T-helper 2 cell (primary cell): ENCODE measurements at places on chromosomes 5 and 9.
A peak's percentile ranks its signal among the peaks of the same experiment; 100 is the strongest.

GRCh38 chr5:1020452-1020961 is 11.9 kb downstream of the NKD2 start:
- peak; percentile 5 for DNase-seq

DNA sequence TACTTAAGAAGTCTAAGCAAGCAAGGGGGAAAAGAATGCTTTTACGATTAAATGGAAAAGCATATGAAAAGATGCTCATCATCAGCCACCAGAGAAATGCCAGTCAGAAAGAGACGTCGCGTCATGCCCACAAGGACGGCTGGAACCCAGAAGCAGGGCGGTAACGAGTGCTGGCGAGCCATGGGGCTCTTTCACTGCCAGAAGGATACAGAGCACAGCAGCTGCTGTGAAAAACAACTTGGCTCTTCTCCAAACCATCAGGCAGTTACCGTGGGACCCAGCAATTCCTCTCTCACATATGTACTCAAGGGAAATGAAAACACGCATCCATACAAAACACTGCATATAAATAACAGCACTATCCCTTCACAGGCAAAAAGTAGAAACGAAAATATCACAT is 95.5 kb downstream of the CAMSAP1 start:
- DNase-seq: no peak

- DNase-seq: no peak
Measured at GRCh38 chr5:75052192-75053053, at the start of gene GCNT4. TSS of gene GCNT4 (minus strand) at chr5:75052558. CDS start at chr5:75030037, 22,521 bp downstream.

GRCh38 chr5:121867403-121867802 is 15.7 kb downstream of the FTMT start:
- DNase-seq: no peak

GRCh38 chr5:95401626-95402025 is 10.5 kb downstream of the FAM81B start:
- DNase-seq: no peak

GRCh38 chr5:151497391-151498002 is 50.1 kb downstream of the SLC36A1 start:
- DNase-seq: no peak

GRCh38 chr5:81776258-81776657 is 25.4 kb upstream of the SSBP2 start:
- no peak for DNase-seq

DNA sequence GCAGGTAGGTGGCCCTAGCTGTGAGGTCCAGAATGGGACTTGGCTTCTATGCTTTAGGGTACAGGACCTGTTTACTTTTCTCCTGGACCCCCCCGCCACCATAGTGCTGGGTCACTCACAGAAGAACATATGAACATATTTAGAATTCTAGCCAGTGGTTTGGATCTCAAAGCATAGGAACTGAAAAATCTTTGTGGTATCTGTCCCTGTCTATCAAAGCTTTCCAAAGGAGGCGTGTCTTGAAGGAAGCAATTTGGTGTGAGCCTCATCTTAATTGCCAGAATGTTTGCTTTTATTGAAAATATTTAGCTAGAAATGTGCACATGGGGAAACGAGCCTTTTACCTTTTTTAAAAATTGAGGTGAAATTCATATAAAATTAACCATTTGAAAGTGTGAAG is 6.2 kb downstream of the PHF2 start:
- DNase-seq: no peak

DNA sequence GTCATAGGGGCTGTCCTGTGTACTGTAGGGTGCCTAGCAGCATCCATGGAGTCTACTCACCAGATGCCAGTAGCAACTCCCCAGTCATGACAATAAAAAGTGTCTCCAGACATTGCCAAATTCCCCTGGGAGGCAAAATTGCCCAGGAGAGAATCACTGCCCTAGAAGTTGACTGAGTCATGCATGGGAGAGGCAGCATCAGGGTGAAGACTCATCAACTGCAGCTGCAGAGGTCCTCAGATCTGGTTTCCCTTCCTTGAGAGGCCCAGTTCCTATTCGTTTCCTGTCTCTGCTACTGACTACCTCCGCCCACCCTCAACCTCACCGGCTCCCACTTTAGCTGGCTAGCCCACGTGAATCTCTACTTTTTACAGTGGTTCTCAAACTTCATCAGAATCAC is 88.6 kb upstream of the AGXT2 start:
- no peak for DNase-seq

- DNase-seq: no peak
Measured at GRCh38 chr5:21225223-21226064, 1237.4 kb upstream of the CDH18 start.

- no peak for DNase-seq
Measured at GRCh38 chr5:96881511-96882115, 5.3 kb downstream of the ERAP2 start.

GRCh38 chr5:19619571-19619970 is 368.4 kb downstream of the CDH18 start:
- DNase-seq: no peak

DNA sequence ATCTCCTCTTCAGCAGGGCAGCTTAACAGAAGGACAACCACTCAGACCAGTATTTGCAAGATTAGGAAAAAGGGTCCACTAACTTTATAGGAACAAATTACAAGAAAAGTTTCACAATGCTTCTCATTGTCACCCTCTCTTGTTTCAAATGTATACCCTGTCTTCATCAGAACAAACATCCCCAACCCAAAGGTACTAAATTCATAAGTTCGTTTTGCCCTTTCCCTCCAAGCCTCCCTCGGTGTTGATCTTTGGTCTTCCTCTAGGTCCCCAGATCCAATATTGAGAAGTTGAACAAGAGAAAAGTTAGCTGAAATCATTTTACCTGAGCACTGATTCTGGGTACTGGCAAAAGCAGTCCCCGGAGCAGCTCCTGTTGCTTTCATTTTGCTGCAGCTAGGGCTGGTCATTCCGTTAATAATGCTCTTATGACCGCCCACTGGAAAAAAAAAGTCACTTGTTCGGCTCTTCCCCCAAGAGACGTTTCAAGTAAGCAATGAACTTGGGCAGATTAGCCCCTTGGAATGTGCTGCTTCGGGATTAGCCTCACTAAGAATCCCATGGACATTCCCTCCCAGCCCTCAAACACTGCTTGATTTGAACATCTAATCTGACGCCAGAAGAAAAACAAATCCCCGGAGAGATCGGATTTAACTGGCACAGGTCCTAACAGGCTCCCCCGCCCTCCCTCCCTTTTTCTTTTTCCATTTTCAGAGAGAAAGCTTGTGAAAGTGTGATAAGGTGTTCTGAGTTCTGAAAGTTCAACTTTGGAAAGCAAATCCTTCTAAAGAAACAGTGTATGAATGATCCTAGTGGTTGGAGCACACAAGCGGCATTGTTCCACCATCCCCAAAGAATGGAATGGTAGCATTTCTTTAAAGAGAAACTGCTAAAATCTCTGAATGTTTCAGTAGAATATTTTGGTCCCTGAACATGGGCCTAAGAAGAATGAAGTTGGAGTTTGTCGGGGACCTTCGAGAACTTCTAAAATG is 252.5 kb downstream of the TRPM3 start:
- DNase-seq: no peak

DNA sequence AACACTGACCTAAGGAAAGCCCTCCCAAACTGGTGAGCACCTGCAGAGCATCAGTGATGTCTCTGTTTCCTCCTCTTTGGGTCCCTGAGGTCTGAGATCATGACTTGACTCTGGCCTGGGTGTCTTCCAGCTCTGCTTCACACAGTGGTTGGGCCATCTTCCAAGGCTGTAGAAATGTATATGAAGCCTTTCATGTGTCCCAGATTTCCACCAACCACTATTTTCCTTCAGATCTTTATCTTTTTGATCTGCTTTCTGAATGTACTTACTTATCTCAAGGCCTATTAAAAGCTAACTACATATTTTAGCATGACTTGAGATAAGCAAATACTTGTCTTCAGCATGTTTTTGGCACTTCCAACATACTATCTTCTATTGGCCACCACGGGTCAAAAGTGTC is 47.1 kb downstream of the PRELID2 start:
- DNase-seq: no peak

DNA sequence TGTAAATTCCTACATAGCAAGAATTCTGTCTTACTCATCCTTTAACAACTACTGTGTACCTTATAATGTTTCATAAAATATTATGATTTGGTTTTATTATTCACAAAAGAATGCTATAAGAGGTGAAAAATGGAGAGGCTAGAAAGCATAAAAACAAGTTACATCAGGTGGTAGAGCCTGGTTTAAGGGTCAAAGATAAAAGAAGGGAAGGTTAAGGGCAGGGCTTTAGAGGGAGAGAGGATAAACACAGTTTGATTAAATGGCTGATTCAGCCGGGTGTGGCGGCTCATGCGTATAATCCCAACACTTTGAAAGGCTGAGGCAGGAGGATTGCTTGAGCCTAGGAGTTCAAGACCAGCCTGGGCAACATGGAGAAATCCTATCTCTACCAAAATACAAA is 40.4 kb upstream of the HSPB3 start:
- no peak for DNase-seq

- no peak for DNase-seq
Measured at GRCh38 chr9:132193227-132194124, 31.6 kb downstream of the NTNG2 start.

DNA sequence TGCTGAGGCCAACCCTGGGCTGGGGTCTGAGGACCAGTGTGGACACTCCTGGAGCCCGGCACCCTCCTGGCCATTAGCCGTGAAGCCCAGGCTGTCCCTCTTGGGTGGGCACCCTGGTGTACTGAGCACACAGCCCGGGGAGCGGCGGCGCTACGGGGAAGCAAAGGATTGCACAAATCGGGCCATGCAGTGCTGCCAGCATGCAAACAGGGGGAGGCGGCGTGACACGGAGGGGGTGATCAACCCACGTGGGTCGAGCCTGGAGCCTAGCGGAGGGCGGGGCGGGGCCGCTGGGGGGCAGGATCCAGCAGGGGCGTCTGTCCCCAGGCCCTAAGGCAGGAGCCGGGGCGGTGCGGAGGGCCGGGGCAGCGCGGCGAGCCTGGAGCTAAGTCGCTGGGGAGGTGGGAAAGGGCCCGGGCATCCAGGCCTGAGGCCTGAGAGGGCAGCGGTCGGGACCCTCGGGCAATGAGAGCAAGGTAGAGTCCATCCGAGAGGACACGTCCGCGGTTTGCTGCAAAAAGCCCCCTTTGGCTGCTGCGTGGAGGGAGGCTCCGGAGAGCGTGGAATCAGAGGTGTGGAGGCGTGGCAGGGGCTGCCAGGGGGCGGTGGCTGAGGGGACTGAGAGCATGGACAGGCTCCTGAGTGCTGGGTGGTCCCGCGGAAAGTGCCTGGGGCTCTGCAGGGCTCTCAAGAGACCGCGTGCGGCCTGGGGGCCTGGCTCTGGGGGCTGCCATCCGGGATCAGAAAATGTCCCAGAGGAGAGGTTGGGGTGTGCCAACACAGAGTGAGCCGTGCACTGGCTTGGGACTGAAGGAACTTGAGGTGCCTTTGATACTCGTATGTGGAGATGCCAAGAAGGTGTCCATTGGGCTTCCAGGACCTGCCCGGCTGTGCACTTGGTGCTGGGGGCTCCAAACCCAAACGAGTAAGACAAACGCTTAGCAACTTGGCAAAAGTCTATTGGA is 94.2 kb downstream of the BARX1 start:
- DNase-seq: no peak

GRCh38 chr5:98428806-98429205 is 344.7 kb upstream of the RGMB start:
- DNase-seq: no peak

- DNase-seq: no peak
Measured at GRCh38 chr5:78576376-78576775, 72.2 kb downstream of the LHFPL2 start.

GRCh38 chr5:23084815-23085214 is 231.7 kb upstream of the CDH12 start:
- DNase-seq: no peak

GRCh38 chr5:119512277-119512676 is 60.0 kb downstream of the HSD17B4 start:
- no peak for DNase-seq
